Activated CD4-positive, alpha-beta T cell treated with anti-CD3 and anti-CD28 coated beads, Interleukin-2, amount 50 U/mL, for 24 hours (primary cell): ENCODE measurements at places on chromosomes 6 and 20.

DNA sequence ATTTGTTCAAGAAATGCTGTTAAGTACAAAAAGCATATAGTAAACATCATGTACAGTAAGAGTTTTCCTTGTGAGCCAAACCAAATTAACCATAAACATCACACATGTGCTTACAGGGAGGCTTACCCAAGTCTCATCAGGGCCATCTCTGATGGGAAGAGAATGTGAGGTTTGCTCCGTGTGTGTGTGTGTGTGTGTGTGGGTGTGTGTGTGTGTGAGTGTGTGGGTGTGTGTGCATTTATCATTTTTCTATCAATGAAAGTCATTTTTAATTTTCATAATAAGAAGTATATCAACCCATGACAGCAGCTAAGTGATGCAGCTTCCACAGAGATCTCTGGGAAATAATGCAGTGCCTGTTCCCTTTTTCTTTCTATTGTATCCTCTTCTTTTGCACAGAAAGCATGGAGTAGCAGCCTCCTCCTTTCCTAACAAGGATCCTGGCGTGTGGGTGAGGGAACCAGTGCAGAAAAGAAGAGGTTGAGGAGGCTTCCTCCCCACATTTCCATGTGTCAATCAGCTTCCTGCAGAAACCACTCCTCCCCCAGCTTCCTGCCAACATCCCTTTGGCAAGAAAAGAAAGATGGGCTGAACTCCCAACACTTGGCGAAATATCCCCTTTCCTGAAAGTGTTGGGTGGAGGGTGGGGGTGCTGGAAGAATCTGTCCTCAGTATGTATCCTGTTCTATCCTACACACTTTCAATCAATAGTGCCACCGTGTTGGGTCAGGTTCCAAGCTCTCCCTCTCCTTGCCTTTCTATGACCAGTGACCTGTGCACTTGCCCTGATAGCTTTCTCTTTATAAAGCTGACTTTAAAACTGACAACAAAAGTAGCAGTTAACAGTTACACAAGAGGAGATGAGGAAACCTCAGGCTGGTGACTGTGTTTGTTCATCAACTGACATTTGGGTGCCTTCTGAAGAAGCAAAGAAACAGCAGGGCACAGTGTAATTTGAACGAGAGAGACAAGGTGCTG is 251.8 kb upstream of the CITED2 start:
- no peak for DNase-seq

DNA sequence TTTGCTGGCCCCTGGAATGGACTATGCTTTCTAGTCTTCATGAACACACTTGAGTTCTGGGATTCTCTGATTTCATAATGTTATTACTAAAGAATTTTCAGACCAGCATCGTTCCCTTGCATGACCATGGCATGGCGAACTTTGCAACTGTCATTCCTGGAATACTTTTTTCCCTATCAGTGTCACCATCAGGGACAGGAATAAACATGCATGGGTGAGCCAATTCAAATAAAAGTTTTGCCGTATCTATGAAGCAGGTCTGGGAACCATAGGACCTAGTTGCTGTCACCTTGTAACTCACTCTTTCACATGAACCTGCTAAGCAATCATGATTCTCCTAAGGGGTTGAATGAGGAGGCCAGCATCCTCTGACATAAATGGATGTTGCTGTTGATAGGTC is 68.2 kb upstream of the AGPAT4 start:
- DNase-seq, result no peak

DNA sequence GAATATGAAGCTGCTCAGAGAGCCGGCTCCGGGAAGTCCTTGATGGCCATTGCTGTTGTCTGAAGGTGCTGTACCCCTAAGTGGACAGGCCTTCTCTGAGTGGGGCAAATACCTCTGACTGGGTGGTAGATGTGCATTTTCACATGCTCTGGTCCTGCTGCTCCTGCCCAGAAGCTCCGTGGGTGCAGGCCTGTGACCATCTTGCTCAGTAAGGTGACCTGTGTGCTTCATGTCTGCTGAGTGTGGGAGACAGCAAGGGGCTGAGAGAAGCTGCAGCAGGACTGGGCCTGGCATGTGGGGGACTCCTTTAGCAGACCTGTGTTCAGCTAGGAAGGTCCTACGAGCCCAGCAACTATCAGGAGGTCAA is 5.0 kb downstream of the SPATA2 start:
- DNase-seq, result no peak

- DNase-seq, result no peak
Measured at GRCh38 chr6:108518714-108519576, 41.8 kb upstream of the FOXO3 start.

DNA sequence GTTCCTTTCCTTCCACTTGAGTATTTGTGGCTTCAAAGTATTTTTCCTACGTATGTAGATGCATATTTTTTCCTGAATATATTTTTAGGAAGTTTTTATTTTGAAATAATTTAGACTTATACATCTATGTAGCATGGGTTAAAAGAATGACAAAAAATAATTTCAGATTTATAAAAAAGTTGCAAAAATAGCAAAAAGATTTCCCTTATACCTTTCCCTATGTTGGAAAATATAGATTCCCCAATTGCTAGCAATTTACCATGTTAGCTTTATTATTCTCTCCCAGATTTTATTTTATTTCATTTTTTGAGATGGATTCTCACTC is 69.8 kb downstream of the SCAND1 start:
- no peak for DNase-seq
